Uterus (tissue), 4 donors: ENCODE measurements at places on chromosomes 6 and 20. TPM values are rescaled to one million over a fixed set of nuclear protein-coding genes. Genes with fewer than 3 reads are reported as not detected.

Gene TSHZ2
- 22.9 TPM for total RNA-seq

Gene IPCEF1
- total RNA-seq = 3.1 TPM

Gene CTAGE9
- not detected for total RNA-seq

Gene ATP5F1E
- 42.4 TPM for total RNA-seq

Gene PAX1
- total RNA-seq = not detected

Gene PHACTR1
- total RNA-seq = 2.0 TPM

Gene DEFB113
- not detected for total RNA-seq

Gene CSNK2A1
- 57.6 TPM for total RNA-seq

Gene LZTS3
- 3.6 TPM for total RNA-seq

Gene CRISP2
- total RNA-seq = not detected

Gene PKIB
- 5.2 TPM for total RNA-seq

Gene MAS1
- 0.51 TPM for total RNA-seq

Gene GABRR1
- 0.69 TPM for total RNA-seq

Gene CAGE1
- not detected for total RNA-seq

Gene RGS17
- total RNA-seq = not detected

Gene CCM2L
- total RNA-seq = 3.5 TPM

Gene BACH2
- total RNA-seq = 1.3 TPM

Gene IL17A
- total RNA-seq = not detected

Gene EDEM2
- total RNA-seq = 13.3 TPM

Gene GRM1
- not detected for total RNA-seq

Gene NUP153
- 54.7 TPM for total RNA-seq

Gene RBPJL
- not detected for total RNA-seq

Gene FAM162B
- total RNA-seq = 46.6 TPM

Gene PPP1R16B
- 12.0 TPM for total RNA-seq

Gene NINL
- total RNA-seq = 10.5 TPM

Gene SH3BGRL2
- total RNA-seq = 38.7 TPM

Gene PIM1
- 2.0 TPM for total RNA-seq

Gene NDUFAF4
- total RNA-seq = 24.6 TPM

Gene HAO1
- total RNA-seq = not detected

Gene ELOVL4
- total RNA-seq = 1.5 TPM

Gene UNC93A
- total RNA-seq = not detected

Gene C4B
- total RNA-seq = 42.1 TPM

Gene TRIM26
- total RNA-seq = 24.7 TPM

Gene CFAP206
- total RNA-seq = 3.9 TPM

Gene BNIP5
- total RNA-seq = not detected

Gene C2
- 4.4 TPM for total RNA-seq

Gene GPLD1
- 5.8 TPM for total RNA-seq

Gene ZMYND8
- total RNA-seq = 11.8 TPM

Gene CBLN4
- total RNA-seq = not detected

Gene PRPF6
- 28.5 TPM for total RNA-seq

Gene SLC13A3
- total RNA-seq = not detected

Gene GNMT
- total RNA-seq = not detected

Gene SLC16A10
- 3.8 TPM for total RNA-seq

Gene RAB44
- 0.37 TPM for total RNA-seq

Gene ACSS2
- 138 TPM for total RNA-seq

Gene RAMACL
- 8.1 TPM for total RNA-seq
